ENCODE measurements at places on chromosomes 5 and 9.

DNA sequence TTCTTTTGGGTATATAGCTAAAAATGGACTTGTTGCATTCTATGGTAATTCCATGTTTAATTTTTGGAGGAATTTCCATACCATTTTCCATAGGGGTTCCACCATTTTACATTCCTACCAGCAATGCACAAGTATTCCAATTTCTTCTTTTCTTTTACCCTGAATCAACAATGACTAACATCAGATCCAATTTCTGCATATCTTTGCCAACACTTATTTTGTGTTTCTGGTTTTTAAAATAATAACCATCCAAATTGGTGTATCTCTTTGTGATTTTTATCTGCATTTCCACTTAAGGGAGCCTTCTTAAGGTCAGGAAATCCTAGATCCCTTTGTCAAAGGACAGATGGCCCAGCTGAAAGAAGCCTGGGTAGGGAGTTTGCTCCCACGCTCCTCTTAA lies 29.5 kb upstream of the SMU1 start:
- no peak for DNase-seq

DNA sequence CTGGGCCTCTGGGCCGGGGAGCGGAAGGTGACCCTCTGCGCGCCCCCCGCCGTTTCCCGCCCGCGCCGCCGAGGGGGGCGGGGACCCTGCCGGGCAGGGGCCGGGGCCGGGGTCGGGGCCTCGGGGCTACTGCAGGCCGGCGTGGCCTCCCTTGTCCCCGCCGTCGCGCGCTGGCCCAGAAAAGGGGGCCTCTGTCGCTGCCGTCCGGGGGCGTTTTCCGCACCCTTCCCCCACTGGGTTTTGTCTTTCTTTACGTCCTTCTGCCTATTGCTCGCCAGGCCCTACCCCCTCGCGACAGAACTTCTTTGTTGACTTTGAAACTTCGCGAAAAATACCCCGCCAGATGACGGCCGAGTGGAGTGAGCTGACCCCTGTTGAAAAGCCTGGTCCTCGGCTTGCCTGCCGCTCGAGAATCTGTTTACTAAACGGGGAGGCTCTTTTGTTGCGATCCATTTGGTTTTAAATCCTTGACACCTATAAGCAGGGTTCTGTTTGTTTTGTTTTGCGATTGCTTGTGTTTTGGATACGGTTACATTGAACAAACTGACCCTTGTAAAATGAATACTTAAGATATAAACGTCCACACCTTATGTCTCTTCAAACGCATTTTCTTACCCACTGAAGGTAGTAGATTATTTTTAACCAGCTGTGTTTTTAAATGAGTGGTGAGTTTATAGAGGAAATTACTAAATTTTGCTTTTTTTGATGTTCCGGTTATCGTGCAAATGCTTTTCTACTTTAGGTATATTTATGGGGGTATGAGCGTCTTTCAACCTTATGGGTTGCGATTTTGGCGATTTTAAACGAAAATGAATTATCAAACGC lies 765 bp downstream of the MARCHF6 start:
- DNase-seq, result no peak

DNA sequence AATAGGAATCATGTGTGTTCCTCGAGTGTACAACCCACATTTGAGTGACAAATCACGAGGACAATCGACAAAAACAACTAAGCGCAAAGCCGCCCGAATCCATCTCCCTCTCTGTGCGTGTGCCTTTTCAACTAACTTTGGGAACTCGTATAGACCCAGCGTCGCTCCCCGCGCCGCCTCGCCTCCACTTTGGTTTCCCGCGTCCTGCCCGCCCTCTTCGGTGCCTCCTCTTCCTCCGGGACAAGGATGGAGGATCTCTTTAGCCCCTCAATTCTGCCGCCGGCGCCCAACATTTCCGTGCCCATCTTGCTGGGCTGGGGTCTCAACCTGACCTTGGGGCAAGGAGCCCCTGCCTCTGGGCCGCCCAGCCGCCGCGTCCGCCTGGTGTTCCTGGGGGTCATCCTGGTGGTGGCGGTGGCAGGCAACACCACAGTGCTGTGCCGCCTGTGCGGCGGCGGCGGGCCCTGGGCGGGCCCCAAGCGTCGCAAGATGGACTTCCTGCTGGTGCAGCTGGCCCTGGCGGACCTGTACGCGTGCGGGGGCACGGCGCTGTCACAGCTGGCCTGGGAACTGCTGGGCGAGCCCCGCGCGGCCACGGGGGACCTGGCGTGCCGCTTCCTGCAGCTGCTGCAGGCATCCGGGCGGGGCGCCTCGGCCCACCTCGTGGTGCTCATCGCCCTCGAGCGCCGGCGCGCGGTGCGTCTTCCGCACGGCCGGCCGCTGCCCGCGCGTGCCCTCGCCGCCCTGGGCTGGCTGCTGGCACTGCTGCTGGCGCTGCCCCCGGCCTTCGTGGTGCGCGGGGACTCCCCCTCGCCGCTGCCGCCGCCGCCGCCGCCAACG lies at the start of gene GPR150:
GPR150 (plus strand) TSS at position 58 of the 840 bp plus-strand sequence; CDS start at position 247, 189 bp downstream.
- DNase-seq, result no peak

DNA sequence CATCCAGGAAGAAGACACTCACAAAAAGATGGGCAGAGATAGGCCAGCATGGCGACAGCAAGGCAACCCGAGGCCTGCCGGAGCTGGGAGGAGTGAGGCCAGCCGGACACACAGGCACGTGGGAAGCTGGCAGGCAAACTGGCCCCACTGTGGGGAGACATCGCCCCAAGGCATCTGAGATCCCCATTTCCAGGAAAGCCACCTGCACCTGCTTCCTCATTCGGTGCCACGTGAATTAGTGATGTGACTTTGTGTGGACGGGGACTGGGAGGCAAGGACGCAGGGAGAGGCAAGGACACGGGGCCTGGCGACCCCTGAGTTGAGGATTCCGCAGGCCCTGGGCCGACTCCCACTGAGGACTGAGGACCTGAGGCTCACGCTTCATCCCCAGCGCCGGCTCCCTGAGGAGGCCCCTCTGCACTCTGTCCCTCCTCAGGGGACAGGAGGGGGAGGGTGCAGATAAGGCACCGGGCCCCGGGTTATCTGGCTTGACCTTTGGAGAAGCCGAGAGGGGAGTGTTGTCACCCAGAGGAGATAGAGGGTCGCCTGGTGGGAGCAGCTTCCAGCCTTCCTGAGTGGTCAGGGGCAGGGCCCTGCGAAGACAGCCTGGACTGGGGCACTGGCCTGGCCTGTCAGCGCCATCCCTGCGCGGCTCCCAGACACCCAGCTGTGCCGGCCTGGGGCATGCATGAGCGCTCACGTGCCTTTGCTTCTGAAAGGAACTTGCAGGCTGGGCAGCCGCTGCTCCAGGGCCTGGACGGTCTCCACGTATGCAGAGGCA lies 39.7 kb downstream of the NDUFS6 start:
- DNase-seq, result no peak

DNA sequence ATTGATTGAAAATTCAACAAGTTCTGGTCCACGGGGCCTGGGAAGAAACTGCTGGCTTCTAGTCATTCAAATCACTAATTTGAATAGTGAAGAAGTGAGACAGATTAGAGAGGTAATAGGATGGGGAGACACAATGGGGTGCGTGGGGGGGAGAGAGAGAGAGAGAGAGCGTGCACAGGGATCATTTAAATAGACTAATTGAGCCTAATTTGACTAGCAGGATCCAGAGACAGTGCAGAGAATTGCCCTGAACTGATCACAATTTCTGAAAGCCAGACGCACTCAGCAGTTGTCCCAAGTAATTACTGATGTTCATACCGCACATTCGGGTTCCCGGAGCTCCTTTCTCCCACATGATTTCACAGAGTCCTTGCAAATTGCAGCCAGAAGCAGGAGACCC lies 50.3 kb upstream of the C5orf58 start:
- no peak for DNase-seq

GRCh38 chr5:159933531-159934485 lies 17.5 kb downstream of the ADRA1B start:
- no peak for DNase-seq

DNA sequence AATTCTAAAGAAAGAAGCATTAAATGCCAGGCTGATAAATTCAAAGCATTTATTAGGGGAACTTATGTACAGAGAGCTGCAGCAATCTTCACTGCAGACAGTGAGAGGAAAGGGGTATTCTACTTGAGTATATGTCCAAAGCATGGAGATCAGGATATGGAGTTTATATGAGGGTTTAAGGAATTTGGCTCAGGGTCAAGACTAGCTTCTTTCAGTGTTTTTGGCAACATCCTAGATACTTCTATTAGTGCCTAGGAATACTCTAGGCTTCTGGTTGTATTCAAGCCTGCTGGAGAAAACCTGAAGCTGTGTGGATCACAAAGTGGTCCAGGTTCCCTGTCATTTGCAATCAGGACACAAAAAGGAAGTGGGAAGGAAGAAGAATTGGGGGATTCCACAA lies 194.6 kb downstream of the CETN3 start:
- no peak for DNase-seq

- DNase-seq, result no peak
Measured at GRCh38 chr9:92236915-92237314, 56.6 kb downstream of the IARS1 start.

DNA sequence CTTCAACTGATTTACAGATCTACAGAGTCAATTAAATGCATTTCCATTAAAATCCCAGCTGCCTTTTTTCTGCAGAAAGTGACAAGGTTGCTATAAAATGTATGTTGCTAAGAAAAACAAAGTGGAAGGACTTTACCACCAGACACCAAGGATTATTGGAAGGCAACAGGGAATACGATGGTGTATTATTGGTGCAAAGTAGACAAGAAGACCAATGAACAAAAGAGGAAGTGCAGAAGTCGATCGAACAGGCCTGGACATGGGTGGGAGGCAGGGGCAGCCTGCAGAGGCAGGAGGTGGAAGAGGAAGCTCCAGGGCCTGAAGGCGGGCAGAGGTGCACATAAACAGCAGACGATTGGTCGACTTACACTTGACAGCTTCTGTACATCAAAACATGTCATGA lies 10.6 kb upstream of the SLC6A19 start:
- no peak for DNase-seq

DNA sequence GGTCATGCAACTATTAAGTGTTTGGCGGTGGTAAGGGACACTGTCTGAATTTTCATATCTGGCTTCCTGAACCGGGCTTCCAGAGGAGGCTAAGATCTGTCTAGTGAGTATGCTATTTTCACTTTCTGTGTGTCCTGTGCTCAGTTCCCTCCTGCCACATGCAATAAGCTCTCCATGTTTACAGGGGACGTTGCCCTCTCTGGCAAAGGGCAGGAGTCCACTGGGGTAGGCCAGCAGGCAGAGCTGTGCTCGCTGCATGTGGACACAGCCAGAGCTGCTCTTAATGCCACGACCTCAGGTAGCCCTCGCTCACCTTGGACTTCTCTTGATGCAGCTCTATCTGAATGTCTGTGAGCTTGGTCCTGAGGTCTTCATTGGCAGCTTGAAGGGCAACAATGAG lies 111.2 kb downstream of the JAKMIP2 start:
- DNase-seq, result no peak

- no peak for DNase-seq
Measured at GRCh38 chr9:78357165-78357873, 60.4 kb downstream of the PSAT1 start.

GRCh38 chr9:72363236-72363635 lies 1.8 kb downstream of the ZFAND5 start:
- DNase-seq, result no peak

DNA sequence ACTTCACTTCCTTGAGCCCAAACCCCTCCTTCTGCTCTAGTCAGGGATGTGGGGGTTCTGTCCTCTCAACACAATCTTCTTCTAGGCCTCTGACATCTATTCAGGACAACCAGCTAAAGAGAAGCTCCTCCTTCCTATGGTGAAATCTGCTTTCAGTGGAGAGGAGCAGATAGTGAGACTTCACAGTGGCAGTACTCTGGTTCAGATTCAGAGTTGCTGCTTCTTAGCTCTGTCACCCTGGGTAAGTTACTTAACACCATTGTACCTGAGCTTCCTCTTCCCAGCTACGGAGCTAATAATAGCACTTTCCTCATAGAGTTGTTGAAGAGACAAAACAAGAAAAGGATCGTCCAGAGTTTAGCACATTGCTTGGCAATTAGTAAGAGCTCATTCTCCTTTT lies 77.3 kb upstream of the LARP1 start:
- DNase-seq, result no peak

- no peak for DNase-seq
Measured at GRCh38 chr5:59768152-59769040, 125.1 kb downstream of the PDE4D start.

DNA sequence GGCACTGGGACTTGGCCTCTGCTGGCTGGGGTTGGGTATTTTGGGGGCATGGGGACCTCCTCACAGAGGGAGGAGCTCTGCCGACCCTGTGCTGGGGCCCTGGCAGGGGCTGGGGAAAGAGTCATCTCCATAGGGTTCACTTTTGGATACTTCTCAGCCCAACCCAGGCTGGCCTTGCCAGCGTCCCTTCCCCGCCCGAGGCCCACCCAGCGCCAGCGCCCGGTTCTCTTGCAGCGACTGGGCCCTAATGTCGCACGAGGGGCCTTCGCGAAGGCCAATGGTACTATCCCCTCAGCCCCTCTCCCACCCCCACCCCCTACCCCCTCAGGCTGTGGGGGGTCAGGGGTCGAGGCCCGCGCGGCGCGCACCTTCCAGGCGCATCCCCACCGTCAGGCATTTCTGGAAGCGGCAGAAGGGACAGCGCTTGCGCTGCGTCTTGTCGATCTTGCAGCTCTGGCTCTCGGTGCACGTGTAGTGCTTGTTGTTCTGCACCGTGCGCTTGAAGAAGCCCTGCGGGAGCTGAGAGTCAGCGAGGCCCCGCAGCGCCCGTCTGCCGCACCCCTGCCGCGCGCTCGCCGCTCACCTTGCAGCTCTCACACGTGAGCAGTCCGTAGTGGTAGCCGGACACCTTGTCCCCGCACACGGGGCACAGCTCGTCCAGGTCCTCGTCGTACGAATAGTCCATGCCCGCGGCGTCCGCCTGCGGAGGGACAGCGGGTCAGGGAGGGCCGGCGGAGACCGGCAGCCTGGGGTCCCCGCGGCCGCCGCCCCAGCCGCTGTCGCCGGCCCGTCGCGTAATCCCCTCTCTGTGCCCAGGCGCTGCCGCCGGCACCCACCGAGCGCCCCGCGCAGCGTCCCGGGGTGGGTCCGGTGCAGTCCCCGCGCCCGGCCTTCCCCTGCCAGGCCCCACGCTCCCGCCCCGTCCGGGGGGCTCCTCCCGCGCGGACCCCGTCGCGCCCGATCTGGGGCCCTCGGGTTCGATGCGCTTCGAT lies 4.2 kb downstream of the NR5A1 start:
- DNase-seq, result no peak

- no peak for DNase-seq
Measured at GRCh38 chr5:149273237-149273636, 1.6 kb downstream of the AFAP1L1 start.
